Right atrium auricular region (tissue), 2 donors: ENCODE measurements at places on chromosomes 6 and 20. TPM values are rescaled to one million over a fixed set of nuclear protein-coding genes. Genes with fewer than 3 reads are reported as not detected.

PPP1R16B gene
- total RNA-seq = 0.96 TPM

TBPL1 gene
- 22.6 TPM for total RNA-seq

DNA sequence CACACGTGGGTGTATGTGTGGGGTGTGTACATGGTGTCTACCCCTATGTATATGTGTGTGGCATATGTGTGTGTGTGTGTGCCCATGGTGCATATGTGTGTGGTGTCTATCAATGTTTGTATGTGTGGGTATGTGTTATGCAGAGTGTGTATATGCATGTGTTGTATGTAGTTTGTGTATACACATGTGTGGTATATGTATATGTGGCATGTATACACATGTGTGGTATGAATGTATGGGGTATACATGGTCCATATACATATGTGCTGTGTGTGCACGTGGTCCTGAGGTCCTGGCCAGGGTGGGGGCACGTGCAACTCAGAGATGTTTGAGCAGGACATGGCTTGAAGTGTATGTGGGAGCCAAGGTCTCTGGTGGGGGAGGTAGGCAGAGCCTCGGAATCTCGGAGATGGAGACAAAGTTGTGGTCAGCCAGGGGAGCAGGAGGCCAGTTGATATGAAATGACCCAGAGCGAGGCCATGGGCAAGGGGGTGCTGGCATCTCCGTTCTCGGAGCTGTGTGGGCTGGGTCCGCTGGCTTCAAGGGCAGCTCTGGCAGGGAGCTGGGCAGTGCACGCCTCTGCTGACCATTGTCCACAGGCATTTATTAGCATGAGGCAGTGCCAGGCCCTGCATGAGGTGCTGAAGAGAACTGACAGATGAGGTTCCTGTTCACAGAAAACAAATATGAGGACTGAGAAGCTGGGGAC, 276.2 kb upstream of the CHD6 start:
- DNase-seq = no peak
- H3K36me3 ChIP-seq = no peaks in the 10 kb centered on the region
- no peak overlapping the region for H3K27ac ChIP-seq
- H3K27me3 ChIP-seq = no peaks in the 10 kb centered on the region
- no peaks in the 10 kb centered on the region for H3K4me1 ChIP-seq
- H3K4me3 ChIP-seq = no peak overlapping the region

FOXO3 gene
- 54.5 TPM for total RNA-seq

DNA sequence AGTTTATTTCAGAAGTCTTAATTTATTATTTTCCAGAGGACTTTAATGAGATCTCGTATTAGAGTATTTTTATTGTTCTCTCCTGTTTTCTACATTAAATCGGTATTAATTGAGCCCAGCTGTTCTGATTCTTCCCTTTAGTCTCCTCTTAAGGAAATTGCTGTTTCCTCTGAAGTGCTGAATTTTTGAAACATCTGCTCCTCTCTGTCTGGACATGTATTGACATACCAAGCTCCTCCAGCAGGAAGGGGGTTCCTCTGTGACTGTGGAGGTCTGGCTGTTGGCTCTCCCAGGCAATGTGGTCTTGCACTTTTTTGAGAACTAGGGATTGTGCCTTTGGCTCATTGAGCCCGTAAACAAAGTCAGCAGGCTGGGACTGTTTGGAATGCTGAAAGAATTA, 74.9 kb downstream of the MAP3K4 start:
- no peaks in the 10 kb centered on the region for H3K27me3 ChIP-seq
- no peak overlapping the region for H3K27ac ChIP-seq
- H3K4me3 ChIP-seq = no peak overlapping the region
- DNase-seq = no peak
- no peaks in the 10 kb centered on the region for H3K4me1 ChIP-seq
- H3K36me3 ChIP-seq = peaks cover 12% of the 10 kb centered on the region

DNA sequence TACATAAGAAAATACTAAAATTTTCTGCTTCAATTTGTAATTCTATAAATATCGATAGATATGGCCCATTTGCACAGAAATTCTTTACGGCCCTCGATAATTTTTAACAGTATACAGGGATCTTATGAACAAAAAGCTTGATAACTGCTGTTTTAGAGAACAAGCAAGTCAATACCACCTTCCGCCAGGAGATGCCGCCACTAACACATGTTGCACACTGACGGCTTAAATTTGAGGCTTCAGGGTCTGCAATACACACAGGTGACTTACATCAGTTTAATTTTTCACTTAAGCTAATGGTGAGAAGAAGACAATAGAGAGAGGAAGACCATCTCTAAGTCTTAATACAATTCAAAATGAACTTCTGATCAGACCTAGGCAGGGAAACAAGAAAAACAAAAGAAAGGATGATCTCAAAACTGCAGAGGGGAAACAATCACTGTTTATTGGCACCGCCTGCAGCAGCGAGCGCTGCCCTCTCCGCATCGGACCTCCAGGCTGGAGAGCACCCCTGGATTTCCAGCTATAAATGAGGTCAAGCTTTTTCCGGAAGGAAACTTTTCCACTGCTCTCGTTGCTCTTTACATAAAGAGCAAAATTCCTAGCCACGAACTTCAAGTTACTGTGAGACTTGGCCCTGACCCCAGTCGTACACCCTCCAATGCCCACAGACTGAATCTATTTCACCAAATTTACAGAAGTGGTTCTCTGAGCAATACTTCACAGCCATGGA, 53.9 kb downstream of the OTOR start:
- H3K4me1 ChIP-seq = no peaks in the 10 kb centered on the region
- no peaks in the 10 kb centered on the region for H3K27me3 ChIP-seq
- H3K27ac ChIP-seq = no peak overlapping the region
- H3K4me3 ChIP-seq = no peak overlapping the region

DNA sequence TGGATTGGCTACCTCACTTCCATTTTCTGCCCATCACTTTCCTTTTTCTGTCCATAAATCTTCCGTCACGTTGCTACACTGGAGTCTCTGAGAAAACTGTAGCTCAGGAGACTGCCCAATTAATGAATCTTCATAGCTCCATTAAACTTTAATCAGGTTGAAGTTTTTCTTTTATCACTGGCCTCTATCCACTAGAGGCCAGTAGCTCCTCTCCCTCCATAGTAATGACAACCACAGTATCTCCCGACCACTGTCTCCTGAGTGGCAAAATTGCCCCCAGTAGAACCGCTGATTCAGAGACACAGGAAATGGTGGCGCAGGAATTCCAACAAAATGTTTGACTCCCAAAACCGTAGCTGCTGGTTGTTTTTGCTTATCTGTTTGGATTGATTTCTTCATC, 18.4 kb upstream of the DOK5 start:
- H3K27ac ChIP-seq = no peak overlapping the region
- no peaks in the 10 kb centered on the region for H3K4me1 ChIP-seq
- DNase-seq = no peak
- H3K27me3 ChIP-seq = no peaks in the 10 kb centered on the region
- H3K4me3 ChIP-seq = no peak overlapping the region

DNA sequence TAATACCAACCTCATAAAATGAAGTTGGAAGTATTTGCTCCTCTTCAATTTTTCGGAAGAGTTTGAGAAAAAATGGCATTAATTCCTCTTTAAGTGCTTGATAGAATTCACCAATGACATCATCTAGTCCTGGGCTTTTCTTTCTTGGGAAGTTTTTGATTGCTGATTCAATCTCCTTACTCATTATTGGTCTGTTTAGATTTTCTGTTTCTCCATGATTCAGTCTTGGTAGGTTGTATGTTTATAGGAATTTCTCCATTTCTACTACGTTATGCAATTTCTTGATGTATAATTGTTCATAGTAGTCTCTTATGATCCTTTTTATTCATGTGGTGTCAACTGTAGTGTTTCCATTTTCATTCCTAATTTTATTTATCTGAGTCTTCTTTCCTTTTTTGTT, 176.9 kb upstream of the PRND start:
- H3K27me3 ChIP-seq = no peaks in the 10 kb centered on the region
- H3K4me3 ChIP-seq = no peak overlapping the region
- no peak for DNase-seq
- no peak overlapping the region for H3K27ac ChIP-seq

MOXD1 gene
- total RNA-seq = 9.3 TPM

- H3K27me3 ChIP-seq = no peaks in the 10 kb centered on the region
- H3K36me3 ChIP-seq = no peaks in the 10 kb centered on the region
- no peak overlapping the region for H3K27ac ChIP-seq
- DNase-seq = no peak
- no peak overlapping the region for H3K4me3 ChIP-seq
Observed at GRCh38 chr6:1424306-1424927, 35.0 kb downstream of the FOXF2 start.

DNA sequence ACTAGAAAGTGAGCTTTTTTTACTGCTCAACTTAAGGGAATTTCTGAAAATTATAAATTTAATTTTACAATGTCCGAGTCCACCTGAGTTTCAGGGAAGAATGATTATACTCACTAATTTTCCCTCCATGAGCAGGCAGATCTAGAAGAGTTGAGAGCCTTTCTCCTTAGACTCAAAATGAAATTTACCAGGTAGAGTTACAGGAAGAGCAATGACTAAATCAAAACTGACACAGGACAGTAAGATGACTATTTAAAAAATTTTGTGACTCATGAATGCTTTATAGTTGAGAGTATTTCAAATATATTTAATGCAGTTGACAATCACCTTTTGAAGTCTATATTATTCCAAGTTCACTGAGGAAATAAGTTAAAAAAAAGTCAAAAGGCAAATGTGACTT, 198.1 kb upstream of the NRSN1 start:
- DNase-seq = no peak
- H3K4me1 ChIP-seq = no peaks in the 10 kb centered on the region
- no peak overlapping the region for H3K4me3 ChIP-seq
- H3K36me3 ChIP-seq = no peaks in the 10 kb centered on the region

GRCh38 chr6:117253785-117254184, 11.6 kb upstream of the VGLL2 start:
- H3K27ac ChIP-seq = no peak overlapping the region
- no peak overlapping the region for H3K4me3 ChIP-seq
- no peaks in the 10 kb centered on the region for H3K36me3 ChIP-seq
- no peaks in the 10 kb centered on the region for H3K4me1 ChIP-seq
- DNase-seq = no peak

GRCh38 chr6:20463396-20463795, 61.7 kb downstream of the E2F3 start:
- H3K36me3 ChIP-seq = no peaks in the 10 kb centered on the region
- H3K27me3 ChIP-seq = no peaks in the 10 kb centered on the region
- H3K4me3 ChIP-seq = no peak overlapping the region
- no peaks in the 10 kb centered on the region for H3K4me1 ChIP-seq
- no peak overlapping the region for H3K27ac ChIP-seq

DNA sequence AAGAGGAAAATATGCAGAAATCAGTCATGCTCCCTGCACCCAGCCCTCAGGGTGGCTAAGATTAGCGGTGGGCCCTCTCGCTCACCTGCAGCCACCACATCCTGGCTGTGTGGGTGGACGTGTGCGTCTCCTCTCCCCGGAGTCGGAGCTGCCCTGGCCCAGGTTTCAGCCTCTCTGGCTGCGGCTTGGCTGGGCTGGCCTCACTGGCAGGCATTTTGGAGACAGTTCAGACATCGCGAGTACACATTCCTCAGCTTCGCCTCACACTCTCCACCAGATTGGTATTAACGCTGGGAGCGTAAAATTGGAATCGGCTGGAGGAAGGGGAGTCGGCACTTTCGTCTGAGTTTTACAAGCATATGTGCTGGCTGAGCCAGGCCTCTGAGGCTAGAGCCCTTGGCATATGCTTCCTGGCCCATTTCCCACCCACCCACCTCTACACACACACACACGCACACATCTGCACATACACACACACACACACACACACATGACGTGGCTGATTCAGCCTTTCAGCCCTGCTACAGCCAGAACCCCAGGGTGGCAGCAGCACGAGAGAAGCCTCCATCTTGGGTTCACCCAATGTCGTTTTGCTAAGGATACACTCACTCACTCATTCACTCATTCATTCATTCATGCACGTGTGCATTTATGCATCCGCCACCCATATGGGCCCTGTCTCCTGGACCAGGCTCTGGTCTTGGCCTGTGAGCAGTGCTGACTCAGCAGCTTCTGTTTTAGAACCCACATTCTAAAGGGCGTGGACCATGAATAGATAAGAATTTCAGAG, 42.9 kb downstream of the BCAS4 start:
- H3K4me1 ChIP-seq = peaks cover 12% of the 10 kb centered on the region
- no peak overlapping the region for H3K4me3 ChIP-seq
- no peaks in the 10 kb centered on the region for H3K27me3 ChIP-seq
- peak; percentile 58 for DNase-seq
- H3K27ac ChIP-seq = peak overlapping the region; percentile 55
- no peaks in the 10 kb centered on the region for H3K36me3 ChIP-seq

- DNase-seq = no peak
- H3K27ac ChIP-seq = no peak overlapping the region
- H3K4me1 ChIP-seq = no peaks in the 10 kb centered on the region
- no peaks in the 10 kb centered on the region for H3K27me3 ChIP-seq
- no peaks in the 10 kb centered on the region for H3K36me3 ChIP-seq
Observed at GRCh38 chr20:60903325-60903971, 348.6 kb upstream of the CDH4 start.

SLC17A3 gene
- total RNA-seq = not detected

FOXF2 gene
- 0.55 TPM for total RNA-seq

DNA sequence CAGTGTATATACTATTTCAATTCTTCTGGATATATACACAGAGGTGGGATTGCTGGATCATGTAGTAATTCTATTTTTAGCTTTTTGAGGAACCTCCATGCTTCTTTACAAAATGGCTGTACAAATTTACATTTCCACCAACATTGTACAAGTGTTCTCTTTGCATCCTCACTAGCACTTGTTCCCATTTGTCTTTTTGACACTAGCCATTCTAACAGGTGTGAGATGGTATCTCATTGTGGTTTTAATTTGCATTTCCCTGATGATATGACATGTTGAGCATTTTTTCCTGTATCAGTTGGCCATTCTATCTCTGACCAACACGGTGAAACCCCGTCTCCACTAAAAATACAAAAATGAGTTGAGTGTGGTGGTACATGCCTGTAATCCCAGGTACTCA, 68.1 kb upstream of the PMEPA1 start:
- no peak overlapping the region for H3K4me3 ChIP-seq
- H3K27me3 ChIP-seq = no peaks in the 10 kb centered on the region
- DNase-seq = no peak
- H3K4me1 ChIP-seq = no peaks in the 10 kb centered on the region
- no peak overlapping the region for H3K27ac ChIP-seq

- no peaks in the 10 kb centered on the region for H3K27me3 ChIP-seq
- H3K4me3 ChIP-seq = no peak overlapping the region
- no peaks in the 10 kb centered on the region for H3K36me3 ChIP-seq
- H3K27ac ChIP-seq = no peak overlapping the region
- peak; percentile 32 for DNase-seq
Observed at GRCh38 chr6:170206317-170206621, 84.6 kb downstream of the DLL1 start.

- no peaks in the 10 kb centered on the region for H3K36me3 ChIP-seq
- no peaks in the 10 kb centered on the region for H3K27me3 ChIP-seq
- no peak overlapping the region for H3K4me3 ChIP-seq
Observed at GRCh38 chr6:95364016-95364604, 213.2 kb upstream of the MANEA start.
